ENCODE measurements at places on chromosomes 16 and 17.

- no peak for DNase-seq
Measured at GRCh38 chr16:12087901-12088421, 111.4 kb downstream of the SNX29 start.

DNA sequence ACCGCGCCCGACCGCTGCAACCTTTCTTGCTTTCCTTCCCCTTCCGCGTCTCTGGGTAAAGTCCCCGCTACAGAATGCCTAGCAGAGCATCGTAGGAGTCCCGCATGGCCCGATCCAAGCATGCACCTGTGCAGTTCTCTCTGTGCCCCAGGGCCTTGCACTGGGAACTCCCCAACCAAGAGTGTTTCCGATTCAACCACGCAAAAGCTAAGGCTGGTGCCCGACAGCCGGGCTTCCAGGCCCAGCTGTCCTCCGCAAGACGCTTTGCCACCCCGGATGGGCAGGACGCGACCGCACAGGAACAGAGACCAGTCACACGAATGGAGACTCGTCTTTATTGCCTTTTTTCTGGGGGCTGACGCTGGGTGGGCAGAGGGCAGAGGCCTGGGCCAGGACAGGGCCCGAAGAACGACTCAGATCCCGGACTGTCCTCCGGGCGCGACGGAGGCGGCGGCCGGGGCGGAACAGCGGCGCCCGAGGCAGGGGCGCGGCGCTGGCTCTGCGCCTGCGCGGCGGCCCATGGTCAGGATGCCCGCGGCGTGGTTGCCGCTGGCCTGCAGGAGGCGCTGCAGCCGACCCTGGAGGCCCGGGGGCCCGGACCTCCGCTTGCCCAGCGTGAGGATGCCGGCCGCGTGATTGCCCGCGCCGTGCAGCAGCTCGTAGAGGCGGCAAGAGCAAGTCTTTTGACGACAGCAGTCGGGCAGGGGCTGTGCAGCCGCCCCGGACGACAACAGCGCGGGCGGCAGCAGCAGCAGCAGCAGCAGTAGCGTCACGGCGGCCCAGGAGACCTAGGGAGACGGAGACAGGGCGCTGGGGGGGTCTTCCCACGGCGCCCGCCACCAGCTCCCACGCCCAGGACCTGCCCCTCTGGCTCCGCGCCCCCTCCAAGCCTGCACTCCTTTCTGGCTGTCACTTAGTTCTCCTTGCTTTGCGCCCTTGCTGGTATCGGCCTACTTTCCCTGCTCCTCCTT, 1.2 kb downstream of the HCRT start:
- peak; percentile 67 for DNase-seq

GRCh38 chr17:68328676-68329075, 37.4 kb downstream of the ARSG start:
- DNase-seq: no peak

- DNase-seq: no peak
Measured at GRCh38 chr17:3536716-3537115, 20.9 kb downstream of the TRPV3 start.

- no peak for DNase-seq
Measured at GRCh38 chr16:71732587-71732986, 8.1 kb upstream of the PHLPP2 start.

DNA sequence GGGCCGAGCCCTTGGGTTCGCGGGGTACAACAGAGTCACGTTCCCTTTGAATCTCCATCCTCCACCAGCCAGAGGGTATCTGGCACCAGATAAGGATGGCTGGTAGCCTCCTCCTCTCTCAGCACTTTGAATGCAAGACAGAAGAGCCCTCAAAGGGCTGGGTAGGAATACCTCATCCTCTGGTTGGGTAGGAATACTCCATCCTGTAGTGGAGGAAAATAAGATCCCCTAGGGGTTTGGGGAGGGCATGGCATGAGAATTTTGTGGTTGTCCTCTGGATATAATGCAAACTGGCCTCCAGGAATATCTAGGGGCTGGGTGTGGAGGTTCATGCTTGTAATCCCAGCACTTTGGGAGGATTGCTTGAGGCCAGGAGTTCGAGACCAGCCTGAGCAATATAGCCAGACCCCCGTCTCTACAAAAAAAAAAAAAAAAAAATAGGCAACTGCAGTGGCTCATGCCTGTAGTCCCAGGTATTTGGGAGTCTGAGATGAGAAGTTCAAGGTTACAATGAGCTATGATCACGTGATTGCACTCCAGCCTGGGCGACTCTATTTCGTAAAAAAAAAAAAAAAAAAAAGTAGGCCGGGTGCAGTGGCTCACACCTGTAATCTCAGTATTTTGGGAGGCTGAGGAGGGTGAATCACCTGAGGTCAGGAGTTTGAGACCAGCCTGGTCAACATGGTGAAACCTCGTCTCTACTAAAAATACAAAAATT, 2.7 kb downstream of the IGFBP4 start:
- no peak for DNase-seq

DNA sequence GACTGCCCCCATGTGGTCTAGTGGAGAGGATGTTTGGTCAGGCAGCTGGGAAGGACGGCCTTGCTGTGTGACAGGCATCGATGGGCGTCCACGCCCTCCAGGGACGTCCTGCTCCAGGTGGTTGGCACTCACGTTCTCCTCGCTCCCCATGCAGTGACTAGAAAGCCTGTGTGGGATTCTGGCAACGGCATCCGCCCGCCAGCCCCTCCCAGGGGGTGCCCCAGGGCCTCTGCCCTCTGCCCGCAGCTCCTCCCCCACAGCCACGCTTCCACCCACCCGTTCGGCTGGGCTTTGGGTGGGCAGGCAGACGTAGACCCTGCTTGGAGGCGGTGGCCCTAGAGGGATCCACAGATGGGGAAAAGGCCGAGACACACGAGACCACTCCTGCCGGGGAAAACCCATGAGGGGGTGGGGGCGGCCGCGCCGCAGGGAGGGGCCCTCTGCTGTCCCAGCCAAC, 4.7 kb upstream of the IL17C start:
- DNase-seq: no peak

GRCh38 chr16:60073376-60073775, 1339.3 kb upstream of the GOT2 start:
- DNase-seq: no peak

DNA sequence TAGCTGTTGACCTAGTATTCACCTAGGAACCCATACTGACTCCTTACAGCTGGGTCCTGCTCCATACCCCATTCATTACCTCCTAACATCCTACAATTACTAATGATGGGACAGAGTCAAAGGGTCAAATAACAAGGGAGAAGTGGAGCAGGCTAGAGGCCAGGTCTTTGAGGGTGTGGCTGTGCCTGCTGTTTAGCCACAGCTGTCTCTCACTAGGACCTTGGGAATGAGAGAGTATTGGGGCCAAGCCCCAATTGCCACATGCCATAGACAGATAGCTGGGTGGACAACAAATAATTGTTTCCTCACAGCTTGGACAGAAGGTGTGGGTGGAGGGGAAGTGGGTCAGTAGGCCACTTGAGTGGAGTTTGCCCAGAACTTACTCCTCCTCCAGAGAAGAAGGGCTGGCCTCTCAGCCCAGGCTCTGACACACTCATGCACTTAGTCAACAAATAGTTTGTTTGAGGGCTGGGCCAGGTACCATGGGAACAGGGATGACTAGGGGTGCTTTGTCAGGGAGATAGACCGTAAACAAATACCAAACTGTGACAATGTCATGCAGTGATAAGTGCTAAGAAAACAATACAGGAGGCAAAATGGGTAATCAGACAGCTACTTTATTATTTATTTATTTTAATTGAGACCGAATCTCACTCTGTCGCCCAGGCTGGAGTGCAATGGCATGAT, 10.2 kb upstream of the CENPT start:
- DNase-seq: no peak

DNA sequence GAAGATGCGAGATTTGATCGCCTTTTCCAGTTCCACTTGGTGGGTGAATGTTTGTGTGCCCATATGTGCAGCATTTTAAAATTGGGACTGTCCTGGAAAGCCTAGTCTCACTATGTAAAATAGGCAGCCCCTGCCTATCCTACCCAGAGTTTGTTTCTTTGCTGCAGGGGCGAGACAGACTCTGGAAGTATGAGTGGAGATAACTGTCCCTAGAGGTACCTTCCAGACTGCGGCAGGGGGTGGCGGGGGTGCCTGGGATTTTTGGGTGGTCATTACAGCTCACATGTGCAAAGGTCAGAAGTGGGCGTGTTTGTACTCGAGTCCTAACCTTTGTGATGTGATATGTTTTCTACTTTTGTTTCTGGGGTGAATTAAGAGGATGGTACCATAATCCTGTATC, 36.6 kb downstream of the MPRIP start:
- no peak for DNase-seq

DNA sequence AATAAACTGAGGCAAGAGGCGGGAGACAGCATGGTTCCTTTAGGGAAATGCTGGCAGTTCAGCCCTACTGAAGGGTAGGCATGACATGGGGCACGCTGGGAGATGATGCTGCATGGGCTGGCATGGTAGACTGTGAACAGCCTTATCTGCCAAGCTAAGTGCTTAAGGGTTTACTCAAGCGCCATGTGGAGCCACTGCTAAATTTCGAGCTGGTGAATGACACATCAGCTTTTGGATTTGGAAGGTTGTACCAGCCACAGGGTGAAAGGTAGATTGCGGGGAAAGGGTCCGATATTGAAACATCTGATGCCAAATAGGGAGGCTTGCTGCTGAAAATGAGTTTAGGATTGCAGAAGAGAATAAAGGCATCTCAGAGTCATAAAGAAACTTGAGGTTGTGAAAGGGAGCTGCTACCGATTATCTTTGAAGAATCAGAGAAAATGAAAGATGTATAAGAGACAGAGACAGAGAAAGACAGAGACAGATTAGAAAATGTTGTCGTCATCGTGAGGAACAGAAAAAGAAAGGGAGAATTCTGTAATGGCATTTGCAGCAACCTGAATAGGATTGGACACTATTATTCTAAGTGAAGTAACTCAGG, 16.3 kb downstream of the PIK3R5 start:
- no peak for DNase-seq

- no peak for DNase-seq
Measured at GRCh38 chr17:6020376-6021010, 49.7 kb upstream of the WSCD1 start.

GRCh38 chr16:60217787-60218186, 1483.7 kb upstream of the GOT2 start:
- DNase-seq: no peak

All from putamen (tissue), 1 donor.